ENCODE measurements at places on chromosomes 2 and 18. TPM values are rescaled to one million over a fixed set of nuclear protein-coding genes. Genes with fewer than 3 reads are reported as not detected.

Gene IMPACT
- 36.3 TPM for total RNA-seq

DNA sequence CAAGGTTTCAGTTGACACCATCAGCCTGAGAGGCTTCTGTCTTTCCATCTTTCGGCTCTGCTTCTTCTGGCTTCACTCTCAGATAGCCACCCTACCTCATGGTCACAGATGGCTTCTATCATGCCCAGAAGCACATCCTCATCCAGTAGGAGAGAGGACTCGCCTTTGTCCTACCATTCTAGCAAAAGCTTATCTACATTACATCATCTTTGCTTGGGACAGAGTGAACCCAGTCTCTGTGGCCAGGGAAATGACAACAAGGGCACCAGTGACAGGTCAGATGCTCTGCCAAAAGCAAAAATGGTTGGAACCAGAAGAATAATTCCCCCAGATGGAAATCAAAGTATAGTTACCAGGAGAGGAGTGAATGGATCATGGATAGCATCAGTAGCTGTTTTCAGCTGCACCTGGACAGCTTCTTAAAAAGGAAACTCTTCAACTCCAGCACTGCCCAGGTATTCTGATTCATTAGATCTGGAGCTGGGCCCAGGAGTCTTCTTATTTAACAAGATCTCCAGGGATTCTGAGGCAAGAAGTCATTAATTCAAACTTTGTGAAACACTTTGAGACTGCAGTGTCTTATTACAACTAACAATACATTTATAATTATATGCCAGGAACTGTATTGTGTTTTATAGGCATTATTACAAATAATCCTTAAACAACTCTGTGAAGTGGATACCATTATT, 257.7 kb upstream of the UBE2E3 start:
- DNase-seq: no peak

Gene ALKAL2
- total RNA-seq: 2.9 TPM

DNA sequence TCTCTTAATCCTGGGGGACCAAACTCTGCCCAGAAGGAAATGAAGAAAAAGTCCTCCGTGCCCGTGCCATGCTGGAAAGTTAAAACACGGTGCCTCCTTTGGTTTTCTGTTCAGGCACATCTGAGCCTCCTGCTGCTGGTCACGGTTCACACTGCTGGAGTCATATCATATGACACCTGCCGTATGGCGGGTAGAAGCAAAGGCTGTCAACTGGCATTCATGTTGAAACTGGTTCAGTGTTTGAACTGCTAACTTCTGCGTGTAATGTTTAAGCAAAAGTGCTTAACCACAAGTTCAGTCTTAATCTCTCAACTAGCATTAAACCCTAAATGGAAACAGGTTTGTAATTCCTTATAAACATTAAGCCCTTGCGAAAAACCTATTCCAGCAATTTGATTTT, 3.1 kb downstream of the STK39 start:
- peak; percentile 43 for DNase-seq

Gene RAB31
- 26.0 TPM for total RNA-seq

DNA sequence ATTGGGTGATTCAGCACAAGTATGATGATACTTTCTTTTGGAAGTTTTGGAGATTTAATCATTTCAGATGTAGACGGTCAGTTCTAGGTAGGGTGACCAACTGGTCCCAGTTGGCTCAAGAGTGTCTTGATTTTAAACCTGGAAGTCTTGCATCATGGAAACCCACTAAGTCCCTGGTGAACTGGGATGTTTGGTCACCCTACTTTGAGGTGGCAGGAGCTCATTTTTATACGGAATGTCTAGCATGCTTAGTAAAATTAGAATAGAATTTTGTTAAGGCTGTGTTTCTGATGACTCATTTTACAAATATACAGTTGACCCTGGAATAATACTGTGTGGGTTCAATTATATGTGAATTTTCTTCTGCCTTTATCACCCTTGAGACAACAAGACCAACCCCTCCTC, 61.5 kb upstream of the DOCK10 start:
- no peak for DNase-seq

DNA sequence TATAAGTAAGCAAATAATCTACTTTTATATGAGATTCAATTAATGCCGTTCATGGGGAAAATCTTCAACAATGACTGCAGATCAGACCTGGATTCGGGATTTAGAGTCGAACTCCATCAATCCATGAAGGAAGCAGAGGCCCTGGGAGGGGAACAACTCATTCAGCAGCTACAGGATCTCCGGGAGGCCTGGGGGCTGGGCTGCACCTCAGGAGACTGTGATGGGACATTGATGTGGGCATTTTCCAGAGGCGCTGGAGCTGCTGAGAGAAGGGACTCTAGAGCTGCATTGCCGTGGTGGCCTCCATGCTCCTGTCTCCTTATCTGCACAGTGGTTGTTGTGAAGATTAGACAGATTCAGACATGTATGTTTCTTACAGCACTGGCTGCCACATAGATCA, 76.9 kb downstream of the MYT1L start:
- no peak for DNase-seq

Gene SIX3
- not detected for total RNA-seq

DNA sequence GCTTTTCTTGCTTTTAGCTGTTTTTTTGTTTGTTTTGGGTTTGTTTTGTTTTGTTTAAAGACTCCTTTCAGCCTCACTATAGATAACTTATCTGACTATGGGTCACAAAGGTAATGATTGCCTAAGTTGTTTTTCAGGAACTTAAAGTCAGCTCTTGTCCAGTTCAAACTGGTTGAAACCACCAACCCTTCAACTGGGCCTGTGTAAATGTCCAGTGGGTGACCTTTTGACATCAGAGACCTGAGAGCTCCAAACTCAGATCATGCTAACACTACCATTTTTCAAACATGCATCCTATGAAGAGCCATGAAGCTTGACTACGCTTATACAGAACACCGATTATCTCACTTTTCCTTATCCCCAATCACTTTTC, 144.6 kb upstream of the RMP24 start:
- DNase-seq: no peak

- no peak for DNase-seq
These were observed 2.6 kb downstream of the PKP4 start for GRCh38 chr2:158459161-158460003.

DNA sequence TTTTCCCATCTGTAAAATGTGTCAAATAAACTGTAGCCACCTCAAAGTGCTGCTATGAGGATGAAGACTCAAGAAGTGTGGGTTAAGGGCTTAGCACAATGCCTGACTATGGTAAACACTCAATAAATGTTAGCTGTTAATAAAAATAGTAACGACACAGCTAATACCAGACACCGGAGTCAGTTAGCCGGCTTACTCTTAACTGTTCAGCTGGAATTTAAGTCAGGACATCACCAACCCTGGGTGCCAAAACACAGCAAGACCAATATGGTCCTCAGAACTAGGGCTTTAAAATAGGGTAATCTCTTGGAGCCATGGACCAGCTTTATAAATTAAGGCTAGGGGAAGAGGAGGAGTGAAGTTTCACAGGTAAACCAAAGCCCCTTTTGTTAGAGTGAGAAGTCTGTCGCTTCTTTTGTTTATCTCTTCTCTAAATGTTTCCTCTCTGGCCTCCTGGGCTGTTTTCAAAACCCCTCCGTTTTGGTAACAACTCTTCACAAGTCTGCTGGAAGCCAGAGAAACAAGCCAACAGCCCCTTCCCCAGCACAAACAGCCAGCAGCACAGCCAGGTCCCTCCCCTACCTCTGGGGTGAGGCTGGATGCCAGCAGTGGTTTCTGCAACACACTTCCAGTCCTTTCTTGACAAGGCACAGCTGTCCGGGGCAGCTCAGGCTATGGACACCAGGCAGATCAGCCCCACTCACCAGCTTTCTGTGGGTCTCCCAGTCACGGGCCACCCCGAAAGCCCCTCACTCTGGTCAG, 13.8 kb upstream of the FZD7 start:
- DNase-seq: no peak

- peak; percentile 18 for DNase-seq
These were observed 122.5 kb downstream of the PLA2R1 start for GRCh38 chr2:159939946-159940345.

- DNase-seq: peak; percentile 47
These were observed 378 bp upstream of the IAH1 start for GRCh38 chr2:9473985-9474360.

Gene TLX2
- not detected for total RNA-seq

Gene IL18RAP
- 0.80 TPM for total RNA-seq

DNA sequence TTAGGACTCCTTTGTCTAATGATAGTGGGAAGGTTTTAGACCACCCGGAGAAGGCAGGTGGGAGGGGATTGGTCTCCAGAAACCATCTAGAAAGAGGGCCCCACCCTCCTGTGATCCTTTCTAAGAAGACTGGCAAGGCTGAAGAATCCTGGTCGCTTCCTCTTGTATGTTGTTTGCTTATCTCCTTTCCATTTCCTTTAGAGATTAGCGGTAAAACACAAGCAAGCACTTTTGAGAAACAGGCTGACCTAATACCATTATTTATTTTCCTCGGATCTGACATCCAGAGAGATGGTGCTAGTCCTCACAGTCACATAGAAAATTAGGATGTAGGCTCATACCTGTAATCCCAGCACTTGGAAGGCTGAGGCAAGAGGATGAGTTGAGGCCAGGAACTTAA, 45.2 kb upstream of the SPRED2 start:
- DNase-seq: no peak

Gene CYS1
- 2.9 TPM for total RNA-seq

DNA sequence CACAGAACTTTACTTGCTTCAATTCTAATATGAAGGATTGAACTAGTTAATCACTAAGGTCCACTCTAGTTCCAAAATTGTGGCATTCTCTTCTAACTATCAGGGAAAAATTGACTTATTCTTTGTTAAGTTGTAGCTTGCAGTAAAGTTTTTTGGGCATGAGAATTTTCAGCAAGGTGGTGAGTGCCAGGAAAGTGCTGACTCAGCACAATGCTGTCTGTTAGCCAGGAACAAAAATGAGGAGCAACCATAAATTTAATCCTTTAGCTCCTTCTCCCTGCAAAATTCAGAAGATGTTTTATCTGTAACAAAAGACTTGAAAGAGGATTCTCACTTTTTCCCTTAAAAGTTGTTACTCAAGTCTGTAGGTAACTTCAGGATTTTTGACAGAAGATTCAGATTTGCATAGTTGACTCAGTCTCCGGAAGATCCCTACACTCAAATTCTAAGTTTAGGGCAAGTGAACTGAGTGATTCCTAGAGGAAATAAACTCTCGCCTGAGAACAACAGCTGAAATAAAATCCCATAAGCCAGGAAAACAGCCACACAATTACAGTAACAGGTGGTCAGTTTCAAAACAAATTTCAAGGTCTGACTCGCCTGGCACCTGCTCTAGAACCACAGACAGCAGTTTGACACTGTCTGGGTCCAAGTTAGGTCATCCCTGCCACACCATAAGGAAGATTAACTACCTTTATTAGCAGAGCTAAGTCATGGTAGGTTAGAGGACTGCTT, 20.2 kb upstream of the DARS1 start:
- no peak for DNase-seq

- no peak for DNase-seq
These were observed 21.3 kb upstream of the CD28 start for GRCh38 chr2:203685081-203685621.

DNA sequence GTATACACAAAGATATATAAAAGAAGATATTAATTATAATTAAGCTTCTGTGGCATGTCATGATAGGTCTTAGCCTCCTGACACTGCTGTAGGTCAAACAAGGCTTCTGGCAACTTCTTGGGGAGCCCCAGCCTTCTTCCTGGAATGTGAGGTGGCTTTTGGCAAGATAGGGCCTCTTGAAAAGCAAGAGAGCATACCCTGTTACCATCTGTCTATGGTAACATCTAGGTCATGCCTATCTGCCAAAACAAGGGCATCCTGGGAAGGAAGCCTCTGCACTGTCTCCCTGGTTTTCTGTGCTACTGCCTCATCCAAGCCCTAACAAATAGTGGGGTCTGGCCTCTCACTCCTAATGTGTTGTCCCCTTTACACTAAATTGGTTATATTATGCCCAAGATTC, 70.9 kb downstream of the CCDC148 start:
- DNase-seq: no peak

Measured in hepatocyte (in vitro differentiated cells).